EL (cell line): ENCODE measurements at places on chromosomes 13 and 19.

DNA sequence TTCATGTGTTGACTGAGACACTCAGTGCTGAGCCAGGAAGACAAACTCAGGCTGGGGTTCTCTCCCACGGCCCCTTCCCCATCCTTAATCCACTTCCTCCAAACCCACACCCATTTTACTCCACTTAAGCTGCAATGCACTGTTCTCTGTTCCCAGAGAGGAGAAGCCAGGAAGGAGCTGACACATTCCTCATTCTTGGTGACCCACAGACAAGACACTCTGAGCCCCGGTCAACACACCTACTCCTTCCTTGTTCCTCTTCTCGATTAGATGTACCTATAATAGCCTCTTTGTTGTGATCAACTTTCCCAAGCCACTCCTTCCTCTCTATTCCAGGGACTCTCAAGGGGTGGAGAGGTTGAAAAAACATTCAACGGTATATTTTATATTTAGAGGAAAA, 47.1 kb downstream of the INSR start:
- DNase-seq, result no peak

- peak; percentile 95 for DNase-seq
These were observed at the start of gene WBP4 for GRCh38 chr13:41061075-41061913. Gene WBP4 (plus strand): TSS chr13:41061509. CDS start chr13:41061674, 165 bp downstream.

DNA sequence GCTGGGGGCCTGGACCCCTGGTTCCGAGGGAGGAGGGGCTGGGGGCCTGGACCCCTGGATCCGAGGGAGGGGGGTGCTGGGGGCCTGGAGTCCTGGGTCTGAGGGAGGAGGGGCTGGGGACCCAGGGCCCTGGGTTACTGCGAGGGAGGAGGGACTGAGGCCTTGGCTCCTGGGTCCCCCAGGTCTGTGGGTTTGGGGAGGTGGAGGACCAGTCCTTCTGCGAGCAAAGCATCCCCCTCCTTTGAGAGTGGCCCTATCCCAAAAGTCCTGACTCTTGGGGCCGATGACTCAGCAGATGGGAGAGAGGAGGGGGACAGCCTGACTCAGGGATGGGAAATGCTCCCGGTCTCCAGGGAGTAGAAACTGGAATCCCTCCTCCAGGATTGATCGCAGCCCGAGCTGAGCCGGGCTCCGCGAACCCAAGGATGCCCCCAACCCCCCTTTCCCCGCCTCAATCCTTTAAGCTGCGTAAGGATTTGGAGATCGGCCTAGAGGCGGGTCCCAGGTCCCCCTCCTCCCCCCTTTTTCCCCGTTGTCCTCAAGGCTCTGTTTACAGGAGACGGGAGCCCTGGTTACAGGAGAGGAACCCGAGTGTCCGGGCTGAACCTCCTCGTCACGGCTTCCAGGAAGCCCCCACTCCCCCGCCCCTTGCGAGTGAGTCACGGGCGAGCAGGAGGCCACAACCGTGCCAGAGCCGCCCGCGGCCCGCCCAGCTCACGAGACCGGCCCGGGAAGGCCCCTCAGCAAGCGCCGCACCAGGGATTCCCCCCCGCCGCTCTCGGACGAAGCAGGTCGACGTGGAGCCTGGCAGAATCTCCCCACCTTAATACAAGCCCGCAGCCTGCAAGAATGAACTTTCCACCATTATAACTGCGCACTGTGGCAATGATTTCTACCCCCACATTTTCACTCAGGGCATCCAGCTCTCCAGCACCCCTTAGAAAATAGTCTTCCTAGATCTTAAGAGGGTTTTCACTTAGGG, 3.0 kb upstream of the ZFP36 start:
- DNase-seq, result peak; percentile 99

DNA sequence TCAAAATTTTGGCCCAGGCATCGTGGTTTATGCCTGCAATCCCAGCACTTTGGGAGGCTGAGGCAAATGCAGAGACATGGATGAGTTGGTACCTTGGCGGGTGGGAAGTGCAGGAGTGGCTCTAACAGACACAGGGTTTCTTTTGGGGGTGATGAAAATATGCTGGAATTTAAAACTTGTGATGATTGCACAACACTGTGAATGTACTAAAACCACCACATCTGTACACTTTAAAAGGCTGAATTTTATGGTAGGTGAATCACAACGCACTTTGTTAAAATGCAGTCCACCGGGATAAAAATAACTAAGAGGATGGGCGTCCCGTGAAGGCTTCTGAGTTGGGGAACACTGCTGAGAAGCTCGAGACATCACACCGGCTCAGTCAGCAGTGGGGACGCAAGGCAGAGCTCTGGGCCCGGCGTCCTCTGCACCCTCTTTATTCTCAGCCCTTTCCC, 47.1 kb downstream of the MLLT1 start:
- peak; percentile 94 for DNase-seq
